Fibroblast of skin of scalp (primary cell): ENCODE measurements at places on chromosomes 3 and 15.

DNA sequence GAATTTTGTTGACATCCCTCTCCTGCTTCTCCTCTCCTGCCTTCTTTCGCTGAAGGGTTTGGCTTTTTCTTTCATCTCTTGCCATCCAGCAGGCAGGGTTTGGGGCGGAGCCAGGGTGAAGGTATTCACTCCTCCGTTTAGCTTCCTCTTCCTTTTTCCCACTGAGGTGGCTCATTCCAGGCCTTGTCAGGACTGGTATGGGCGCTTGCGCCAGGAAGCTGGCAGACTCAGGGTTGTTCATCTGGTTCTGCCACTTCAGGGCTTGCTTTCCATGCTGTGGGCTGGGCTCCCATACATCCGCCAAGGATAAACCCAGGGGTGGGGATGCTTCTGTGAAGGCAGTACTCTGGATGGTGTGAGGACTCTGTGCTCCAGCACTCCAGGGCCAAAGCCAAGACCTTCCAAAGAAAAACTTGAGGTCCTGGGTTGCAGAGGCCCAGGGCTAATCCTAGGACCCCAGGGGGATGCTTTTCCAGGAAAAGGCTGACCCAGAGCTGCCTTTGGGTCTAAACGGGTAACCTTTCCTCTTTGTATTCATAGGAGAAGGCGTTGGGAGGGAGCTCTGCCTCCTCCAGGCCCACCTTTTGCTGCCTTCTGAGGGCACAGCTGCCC is 7.7 kb upstream of the AMOTL2 start:
- DNase-seq = no peak

- no peak for DNase-seq
These were observed 34.6 kb downstream of the THSD4 start for GRCh38 chr15:71149646-71150557.

GRCh38 chr3:157335233-157336076 is 101.2 kb upstream of the PTX3 start:
- DNase-seq = peak; percentile 77

GRCh38 chr3:151085227-151085888 is at the start of gene MED12L:
TSS of gene MED12L (plus strand) at chr3:151085664. CDS start at chr3:151086927, 1,263 bp downstream.
- peak; percentile 78 for DNase-seq

DNA sequence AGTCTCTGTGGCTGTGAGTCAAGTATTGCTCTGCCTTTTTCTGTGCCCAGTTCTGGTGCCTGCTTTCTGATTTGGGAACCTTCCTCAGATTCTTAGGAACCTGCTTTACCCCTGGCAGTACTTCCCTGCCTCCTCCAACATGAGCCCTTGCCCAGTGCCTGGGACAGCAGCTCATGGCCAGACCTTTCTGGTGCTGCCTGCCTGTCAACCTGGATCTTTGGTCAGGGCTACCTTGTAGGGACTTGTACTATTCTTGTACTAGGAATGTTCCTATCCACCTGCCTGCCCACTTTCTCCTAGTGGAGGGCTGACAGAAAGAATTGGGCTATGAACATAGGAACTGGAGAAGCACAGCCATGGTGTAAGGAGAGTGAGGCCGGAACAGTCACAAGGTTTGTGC is 28.8 kb upstream of the EPHB1 start:
- no peak for DNase-seq

DNA sequence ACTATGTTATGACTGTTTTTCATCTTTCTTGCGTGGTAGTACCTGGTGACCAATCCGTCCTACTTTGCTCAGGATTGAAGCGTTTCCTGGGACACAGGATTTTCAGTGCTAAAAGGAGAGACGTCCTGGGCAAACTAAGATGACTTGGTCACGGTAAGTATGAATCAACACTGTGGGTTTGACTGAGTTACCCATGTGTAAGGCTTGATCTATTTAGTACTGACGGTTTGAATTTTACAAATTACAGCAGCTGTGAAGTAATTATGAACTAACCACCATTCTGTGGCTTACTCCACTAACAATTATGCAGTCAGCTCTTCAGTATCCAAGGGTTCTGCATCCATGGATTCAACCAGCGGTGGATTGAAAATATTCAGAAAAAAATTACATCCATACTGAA is 172.9 kb upstream of the FEZF2 start:
- DNase-seq = no peak

- DNase-seq = no peak
These were observed 15.4 kb upstream of the ISLR start for GRCh38 chr15:74157868-74158827.

- peak; percentile 62 for DNase-seq
These were observed 53.1 kb upstream of the GK5 start for GRCh38 chr3:142278451-142278850.

GRCh38 chr15:95492388-95493070 is 838.0 kb upstream of the NR2F2 start:
- no peak for DNase-seq

DNA sequence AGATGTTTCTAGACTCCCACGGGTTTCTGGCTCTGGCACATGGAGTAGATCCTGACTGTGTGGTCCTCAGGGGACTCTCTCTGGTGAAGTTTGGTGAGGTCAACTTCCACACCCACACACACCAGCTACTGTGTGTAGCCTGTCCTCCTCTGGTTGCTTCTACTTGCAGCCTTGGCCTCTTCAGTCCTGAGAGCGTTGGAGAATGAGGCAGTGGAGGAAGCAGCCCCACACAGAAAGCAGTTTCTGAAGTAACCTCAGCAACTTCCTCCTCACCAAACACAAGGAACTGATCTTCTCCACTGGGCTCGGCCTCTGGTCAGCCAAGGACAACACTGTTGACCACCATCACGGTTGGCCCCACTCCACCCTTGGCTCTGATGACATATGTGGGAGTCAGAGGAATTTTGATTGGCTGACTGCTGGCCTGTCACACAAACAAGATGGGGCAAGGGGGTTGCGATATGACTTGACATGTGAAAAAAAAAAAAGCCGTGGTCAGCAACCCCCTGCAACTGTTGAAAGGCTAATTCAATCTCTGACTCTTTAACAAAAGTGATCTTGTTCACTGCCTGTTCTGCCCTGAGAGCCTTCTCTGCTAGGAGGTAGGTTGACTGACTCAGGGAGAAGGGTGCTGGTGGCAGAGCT is 19.6 kb downstream of the CD86 start:
- DNase-seq = no peak

GRCh38 chr15:69685512-69686452 is 233.2 kb downstream of the RPLP1 start:
- no peak for DNase-seq

DNA sequence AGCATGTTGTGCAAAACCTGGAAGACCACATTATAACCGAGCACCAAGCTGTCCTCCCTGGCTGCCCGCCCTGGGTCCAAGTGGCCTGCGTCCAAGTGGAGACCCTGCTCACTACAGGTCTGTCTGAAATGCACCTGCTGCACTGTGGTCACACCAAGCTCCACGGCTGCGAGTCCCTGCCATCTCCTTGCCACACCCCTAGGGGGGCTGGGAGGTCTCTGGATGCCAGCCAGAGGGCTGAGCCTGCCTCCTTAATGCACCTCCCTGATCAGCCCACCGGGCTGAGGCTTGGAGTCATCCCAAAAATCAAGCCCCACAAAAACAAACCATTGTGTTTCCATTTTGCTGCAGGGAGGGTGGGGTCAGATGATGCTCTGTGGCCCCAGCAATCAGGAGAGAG is 187.1 kb downstream of the MEGF11 start:
- no peak for DNase-seq

DNA sequence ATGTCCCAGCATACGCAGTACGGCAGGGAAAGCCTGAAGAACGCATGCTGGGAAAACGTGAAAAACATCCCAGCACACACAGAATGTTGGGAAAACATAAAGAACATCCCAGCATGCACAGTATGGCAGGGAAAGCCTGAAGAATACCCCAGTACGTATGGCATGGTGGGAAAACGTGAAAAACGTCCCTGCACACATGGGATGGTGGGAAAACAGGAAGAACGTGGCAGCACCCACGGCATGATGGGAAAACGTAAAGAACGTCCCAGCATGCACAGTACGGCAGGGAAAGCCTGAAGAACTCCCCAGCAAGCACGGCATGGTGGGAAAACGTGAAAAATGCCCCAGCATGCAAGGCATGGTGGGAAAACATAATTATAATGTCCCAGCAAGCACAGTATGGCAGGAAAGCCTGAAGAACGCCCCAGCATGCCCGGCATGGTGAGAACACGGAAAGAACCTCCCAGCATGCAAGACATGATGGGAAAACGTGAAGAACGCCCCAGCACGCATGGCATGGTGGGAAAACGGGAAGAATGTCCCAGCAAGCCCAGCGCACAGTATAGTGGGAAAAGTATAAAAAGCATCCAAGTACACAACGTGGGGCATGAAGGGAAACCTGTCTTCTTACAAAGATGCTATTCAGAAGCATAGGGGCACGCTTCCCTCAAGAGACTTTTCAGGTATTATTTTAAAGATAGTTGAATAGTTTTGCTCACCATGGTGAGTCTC is 128.3 kb downstream of the OCA2 start:
- no peak for DNase-seq

DNA sequence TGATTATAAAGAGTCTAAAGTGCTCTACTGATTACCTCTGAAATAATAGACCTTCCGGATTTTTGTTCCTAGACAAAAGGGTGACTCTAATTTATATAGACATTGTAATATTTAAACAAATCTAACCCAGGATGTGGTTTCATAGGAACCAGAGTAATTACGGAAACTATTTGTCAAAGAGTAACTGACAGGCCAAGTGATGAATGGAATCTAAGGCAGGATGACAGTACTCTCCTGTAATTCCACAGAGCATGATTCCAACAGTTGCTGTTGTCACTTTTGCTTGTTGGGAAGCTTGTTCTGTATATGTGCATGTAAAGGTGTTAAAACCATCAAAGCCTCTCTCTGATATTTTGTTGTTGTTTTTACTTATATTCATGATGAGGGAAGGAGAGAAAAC is 1141.0 kb downstream of the IGSF11 start:
- DNase-seq = peak; percentile 20

GRCh38 chr3:14279626-14280061 is 101.0 kb downstream of the LSM3 start:
- DNase-seq = no peak

DNA sequence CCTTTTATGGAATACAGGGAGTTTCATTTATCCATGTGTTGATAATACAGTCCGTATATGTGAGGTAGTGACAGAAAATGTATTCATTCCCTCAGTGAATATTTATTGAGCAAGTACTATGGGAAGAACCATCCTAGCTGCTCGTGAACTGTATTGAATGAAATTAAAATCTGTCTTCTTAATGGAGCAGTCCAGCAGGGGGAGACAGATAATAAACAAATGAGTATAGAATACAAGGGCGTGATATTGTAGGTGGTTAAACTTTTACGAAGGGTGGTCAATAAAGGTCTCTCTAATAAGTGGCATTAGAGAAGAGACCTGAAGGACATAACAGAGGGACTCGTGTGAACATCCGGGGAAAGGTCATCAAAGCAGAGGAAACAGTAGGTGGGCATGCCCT is 62.7 kb upstream of the OSTN start:
- DNase-seq = peak; percentile 15

DNA sequence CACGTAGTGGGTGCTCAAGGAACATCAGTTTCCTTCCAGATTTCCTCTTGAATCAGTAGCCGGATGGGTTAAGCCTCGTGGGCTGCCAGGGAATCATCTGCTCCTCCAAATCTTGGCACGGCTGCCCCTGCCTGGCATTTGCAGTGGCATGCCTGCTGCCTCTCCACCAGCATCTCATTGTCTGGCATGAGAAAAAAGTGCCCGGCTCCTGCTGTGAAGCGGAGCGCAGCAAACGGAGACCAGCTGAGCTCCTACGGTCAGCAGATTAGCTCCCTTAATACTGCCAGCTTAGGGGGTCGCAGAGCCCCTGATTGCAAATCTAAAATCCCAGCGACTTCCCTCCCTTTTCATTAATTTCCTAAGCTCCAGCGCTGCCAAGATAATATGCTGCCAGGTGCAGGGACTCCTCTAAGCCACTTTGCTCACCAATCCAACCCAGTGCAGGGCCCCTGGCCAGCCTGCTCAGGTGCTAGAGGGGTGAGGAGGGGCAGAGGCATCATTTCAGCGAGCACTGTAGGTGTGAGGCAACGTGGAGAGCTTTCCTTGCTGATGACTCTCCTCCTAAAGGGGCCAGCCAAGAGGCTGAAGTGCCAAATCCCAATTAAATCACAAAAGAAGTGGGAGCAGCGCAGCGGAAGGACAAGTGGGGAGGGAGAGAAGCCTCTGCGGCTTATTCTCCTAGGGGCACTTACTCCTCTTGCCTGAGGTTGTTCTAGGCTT is 49.6 kb upstream of the ST8SIA2 start:
- no peak for DNase-seq
